ENCODE measurements at places on chromosomes 16 and 17.

- no peak for DNase-seq
Measured at GRCh38 chr17:10429421-10430045, 7.8 kb upstream of the MYH8 start.

- DNase-seq = no peak
Measured at GRCh38 chr17:43085474-43085873, 39.7 kb downstream of the BRCA1 start.

DNA sequence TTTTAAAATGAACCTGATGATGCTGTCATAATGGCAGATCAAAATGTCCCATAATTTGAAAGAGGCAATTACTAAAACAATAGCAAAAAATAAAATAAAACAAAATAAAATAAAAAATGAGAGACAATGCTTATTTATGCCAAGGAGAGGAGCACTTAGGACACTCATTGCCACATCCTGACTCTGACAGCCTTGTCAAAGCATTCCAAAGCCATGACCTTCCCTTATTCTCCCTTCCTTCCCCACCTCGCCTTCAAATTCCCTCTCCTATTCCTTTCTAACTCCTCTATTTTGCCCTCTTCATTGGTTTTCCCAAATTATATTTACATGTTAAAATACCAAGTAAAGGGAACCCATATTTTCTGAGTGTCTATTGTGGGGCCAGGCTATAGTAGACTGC, 220.0 kb downstream of the CDH13 start:
- no peak for DNase-seq

- DNase-seq = peak; percentile 41
Measured at GRCh38 chr16:70679671-70680494, 6.0 kb downstream of the MTSS2 start.

DNA sequence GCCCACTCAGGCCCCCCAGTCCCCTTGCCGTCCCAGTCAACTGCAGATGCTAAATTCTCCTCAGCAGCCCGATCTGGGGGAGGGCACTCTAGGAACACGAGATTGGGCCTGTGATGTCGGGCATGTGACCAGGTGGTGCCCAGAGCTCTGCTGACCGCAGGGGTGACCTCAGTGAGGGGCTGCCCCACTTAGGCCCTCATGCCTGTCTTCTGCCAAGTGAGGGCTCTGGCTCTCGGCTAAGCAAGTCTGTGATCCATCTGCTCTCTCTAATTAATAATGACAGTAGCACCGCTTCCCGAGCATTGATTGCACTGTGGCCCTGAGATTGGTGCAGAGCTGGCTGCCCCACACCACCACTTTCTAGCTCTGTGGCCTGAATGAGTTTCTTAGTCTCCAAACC, 138.8 kb downstream of the MRM1 start:
- DNase-seq = no peak

DNA sequence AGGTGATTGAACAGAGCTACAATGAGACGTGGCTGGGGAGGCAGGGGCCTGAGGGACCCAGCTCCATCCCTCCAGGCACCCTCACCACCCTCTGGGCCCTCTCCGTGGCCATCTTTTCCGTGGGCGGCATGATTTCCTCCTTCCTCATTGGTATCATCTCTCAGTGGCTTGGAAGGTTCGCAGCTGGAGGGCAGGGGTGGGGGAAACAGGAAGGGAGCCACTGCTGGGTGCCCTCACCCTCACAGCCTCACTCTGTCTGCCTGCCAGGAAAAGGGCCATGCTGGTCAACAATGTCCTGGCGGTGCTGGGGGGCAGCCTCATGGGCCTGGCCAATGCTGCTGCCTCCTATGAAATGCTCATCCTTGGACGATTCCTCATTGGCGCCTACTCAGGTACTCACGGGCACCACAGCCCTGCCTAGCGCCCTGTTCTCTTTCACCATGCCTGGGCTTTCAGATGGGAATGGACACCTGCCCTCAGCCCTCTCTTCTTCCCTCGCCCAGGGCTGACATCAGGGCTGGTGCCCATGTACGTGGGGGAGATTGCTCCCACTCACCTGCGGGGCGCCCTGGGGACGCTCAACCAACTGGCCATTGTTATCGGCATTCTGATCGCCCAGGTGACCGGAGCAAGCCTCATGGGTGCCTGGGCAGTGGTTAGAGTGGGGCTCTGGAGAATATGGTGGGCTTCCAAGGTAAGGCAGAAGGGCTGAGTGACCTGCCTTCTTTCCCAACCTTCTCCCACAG, 2.1 kb downstream of the SLC2A4 start:
- no peak for DNase-seq

DNA sequence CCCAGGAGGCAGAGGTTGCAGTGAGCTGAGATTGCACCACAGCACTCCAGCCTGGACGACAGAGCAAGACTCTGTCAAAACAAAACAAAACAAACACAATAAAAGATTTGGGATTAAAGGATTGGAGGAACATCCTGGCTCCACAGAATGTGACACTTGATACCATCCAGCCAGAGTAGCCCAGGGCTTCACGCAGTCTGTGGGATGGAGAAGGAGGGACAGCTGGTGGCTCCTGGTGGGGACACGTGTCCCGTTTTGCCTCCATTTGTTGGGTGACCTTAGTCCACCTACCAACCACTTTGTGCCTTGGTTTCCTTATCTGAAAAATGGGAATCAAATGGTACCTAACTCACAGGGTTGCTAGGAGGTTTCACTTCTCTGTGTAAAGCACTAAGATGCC, 12.4 kb upstream of the CYB561 start:
- DNase-seq = no peak

GRCh38 chr16:76280421-76281215, 3.4 kb downstream of the CNTNAP4 start:
- no peak for DNase-seq

DNA sequence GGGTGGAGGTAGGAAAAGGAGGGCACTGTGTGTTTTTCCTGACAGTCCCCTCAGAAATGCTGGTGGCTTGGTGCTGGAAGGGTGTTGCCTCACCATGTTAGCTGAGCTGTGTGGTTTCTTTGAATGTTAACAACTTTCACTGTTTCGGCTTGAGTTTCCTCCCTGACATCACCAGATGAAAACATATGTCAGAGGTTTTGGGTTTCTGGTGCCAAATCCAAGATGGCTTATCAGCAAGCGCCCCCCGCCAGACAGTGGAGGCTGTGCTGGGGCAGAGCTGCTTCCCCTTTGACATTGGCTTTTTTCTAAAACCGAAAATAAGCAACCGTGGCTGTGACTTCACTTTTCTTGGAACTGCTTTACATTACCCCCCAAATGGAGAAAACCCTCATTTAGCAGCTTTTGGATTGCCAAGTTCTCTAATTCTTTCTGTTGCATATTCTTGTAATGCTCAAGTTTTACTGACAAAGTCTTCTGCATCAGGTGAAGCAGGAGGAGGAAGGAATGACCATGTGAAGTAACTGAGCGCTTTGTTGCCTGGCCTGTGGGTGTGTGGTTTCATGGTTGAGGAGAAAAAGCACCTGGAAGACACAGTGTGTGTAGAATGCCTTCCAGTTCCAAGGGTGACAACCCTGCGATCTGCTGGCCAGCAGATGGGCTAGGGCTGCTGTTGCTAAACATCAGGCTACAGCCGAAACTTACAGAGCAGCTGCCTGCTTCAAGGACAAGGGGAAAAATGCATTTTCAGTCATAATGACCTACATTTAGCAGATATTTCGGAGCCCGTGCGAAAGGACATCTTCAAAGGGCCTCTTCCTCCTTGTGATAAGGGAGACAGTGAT, 9.7 kb downstream of the RMI2 start:
- peak; percentile 92 for DNase-seq

DNA sequence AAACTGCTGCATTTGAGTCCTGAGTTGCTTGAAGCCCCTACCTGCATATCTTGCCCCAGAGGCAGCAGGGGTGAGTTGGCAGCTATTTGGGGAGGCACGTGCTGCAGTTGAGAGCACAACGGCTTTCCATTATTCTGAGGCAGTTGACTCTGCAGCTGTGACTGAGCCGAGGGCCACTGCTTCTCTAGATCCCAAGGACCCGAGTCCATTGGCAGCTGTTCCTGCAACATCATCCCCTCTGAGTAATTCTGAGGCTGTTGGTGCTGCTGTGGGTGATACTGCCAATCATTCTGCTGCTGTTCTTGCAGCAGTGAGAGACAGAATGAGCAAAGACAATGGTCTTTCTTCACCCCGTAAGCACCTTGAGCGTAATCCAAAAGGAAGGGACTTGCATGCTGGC, 12.7 kb downstream of the TERF2IP start:
- no peak for DNase-seq

- DNase-seq = no peak
Measured at GRCh38 chr17:61202564-61202963, 197.1 kb upstream of the TBX2 start.

- DNase-seq = no peak
Measured at GRCh38 chr16:62038646-62039045, 2.4 kb upstream of the CDH8 start.

DNA sequence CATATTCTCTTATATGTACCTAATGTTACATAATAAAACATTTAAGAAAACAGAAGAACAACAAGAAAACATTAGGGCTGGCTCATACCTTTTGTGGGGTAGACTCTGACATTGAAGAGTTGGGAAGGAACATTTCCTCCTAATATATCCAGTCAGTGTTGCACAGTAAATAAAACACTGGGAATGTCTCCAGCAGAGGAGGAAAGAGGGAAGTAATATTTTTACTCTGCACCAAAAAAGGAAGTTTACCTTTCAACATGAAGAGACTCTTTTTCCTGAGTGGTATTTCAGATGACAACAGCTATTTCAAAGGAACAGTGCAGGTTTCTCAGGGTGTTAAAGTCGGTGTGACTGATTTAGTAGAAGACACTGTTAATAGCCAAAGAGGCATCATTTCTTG, 31.9 kb downstream of the EPN2 start:
- DNase-seq = no peak

- DNase-seq = peak; percentile 54
Measured at GRCh38 chr17:75032720-75033280, 14.0 kb downstream of the ATP5PD start.

DNA sequence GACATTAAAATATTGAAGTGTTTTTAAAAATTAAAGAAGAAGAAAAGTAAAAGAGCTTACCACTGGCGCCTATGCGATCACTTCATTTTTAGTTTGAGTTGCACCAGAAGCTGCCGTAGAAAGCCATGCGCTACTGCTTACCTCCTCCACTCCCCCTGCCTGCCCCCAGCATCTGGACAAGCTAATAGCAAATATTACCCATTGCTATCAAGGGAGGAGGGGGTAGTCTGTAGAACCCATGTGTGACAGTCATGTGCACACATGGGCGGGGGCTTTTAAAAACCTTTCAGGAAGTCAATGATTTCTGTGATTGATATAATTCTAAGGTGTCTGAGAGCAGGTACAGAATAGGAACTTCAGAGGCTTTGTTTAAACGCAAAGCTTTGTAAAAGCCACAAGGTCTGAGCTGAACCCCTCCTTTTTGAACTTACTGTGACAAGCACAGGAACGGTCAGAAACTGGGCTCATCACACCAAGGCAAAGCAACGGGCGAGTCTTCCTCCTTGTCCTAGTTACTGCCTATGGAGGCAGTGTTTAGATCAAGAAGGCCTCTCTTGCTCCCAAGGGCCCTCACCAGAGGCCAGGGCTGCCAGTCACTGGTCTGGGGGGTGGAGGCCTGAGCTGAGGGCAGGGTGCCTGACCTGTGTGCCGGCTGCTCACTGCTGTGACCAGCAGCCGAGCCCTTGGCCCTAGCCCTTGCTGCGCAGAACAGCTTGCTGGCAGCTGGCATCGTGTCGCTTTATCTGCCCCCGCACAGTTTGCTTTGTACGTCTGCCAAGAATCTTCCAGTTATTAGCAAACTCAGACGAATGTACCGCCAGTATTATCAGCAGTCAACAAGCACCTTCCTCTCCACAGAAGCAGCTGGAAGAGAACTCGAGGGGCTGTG, 15.0 kb downstream of the GINS2 start:
- DNase-seq = peak; percentile 94

DNA sequence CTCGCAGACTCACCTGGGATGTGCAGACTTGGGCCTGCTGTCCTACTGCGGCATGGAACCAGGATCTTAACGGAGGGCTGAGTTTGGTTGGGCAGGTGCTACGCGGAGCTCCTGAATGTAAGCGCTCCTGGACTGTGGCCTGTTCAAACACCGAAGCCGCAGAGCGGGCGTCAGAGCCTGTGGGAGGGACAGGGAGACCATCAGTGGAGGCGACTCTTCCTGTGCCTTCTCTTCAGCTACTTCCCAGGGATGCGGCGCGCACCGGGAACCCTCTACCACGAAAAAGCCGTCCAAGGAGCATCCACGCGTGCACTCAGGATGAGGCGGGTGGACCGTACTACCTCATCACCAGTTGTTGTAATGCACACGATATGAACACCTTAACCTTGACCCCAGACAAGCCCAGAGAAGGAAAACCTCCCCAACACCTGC, 2.0 kb downstream of the USP36 start:
- no peak for DNase-seq

- DNase-seq = no peak
Measured at GRCh38 chr16:54351171-54351570, 64.6 kb upstream of the IRX3 start.

- no peak for DNase-seq
Measured at GRCh38 chr17:74619077-74619673, 4.4 kb downstream of the CD300E start.

GRCh38 chr17:51820252-51820651, 338.3 kb downstream of the CA10 start:
- no peak for DNase-seq

- DNase-seq = no peak
Measured at GRCh38 chr16:2195322-2196161, 863 bp downstream of the CASKIN1 start.

DNA sequence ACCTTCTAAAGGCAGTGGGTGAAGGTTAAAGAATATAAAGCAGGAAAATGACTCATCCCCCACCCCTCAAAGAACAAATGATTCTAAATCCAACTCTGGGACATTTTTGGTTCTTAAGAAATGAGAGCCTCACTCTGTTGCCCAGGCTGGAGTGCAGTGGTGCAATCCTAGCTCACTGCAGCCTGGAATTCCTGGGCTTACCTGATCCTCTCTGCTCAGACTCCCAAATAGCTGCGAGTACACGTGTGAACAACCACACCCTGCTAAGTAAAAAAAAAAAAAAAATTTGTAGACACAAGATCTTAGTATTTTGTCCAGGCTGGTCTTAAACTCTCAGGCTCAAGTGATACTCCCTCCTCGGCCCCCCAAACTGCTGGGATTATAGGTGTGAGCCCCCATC, 298.8 kb upstream of the MAF start:
- DNase-seq = no peak

Measured in hematopoietic multipotent progenitor cell treated with erythropoietin and hydrocortisone succinate and interleukin-3 and kit ligand, for 4 days (in vitro differentiated cells).